CD8-positive, alpha-beta memory T cell (primary cell): ENCODE measurements at places on chromosomes 11 and 22. TPM values are rescaled to one million over a fixed set of nuclear protein-coding genes. Genes with fewer than 3 reads are reported as not detected.

DNA sequence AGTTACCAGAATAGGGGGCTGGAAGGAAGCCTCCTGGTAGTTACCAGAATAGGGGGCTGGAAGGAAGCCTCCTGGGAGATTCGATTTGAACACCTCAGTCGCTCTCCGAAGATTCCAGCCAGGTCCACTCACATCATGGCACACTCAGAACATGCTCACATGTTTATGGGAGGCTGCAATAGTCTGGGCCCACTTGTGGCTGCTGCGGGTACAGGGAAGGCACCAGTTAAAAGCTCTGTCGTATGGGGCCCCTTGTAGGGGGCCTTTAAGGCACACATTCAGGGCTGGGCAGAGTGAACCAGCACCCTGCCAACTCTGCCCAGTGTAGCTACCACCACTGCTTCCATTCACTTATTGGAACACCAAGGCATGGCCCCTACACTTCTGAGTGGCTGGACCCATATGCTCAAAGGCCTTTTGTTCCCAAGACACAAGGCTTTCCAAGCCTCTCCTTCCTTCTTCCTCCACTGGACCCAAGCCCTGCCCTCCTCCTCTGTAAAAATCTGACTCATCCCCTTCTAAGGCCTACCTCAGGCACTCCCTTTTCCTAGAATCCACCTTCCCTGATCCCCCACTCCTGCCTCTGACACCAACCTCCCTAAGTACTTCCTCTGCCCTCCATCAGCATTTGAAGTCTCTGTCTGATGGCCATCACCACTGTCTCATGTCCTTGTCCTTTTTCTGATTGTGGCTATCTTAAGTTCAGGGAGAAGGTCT, 28.0 kb downstream of the USP35 start:
- H3K27ac ChIP-seq: no peak overlapping the region
- H3K4me1 ChIP-seq: no peaks in the 10 kb centered on the region
- no peaks in the 10 kb centered on the region for H3K27me3 ChIP-seq
- H3K36me3 ChIP-seq: no peaks in the 10 kb centered on the region
- DNase-seq: no peak

DNA sequence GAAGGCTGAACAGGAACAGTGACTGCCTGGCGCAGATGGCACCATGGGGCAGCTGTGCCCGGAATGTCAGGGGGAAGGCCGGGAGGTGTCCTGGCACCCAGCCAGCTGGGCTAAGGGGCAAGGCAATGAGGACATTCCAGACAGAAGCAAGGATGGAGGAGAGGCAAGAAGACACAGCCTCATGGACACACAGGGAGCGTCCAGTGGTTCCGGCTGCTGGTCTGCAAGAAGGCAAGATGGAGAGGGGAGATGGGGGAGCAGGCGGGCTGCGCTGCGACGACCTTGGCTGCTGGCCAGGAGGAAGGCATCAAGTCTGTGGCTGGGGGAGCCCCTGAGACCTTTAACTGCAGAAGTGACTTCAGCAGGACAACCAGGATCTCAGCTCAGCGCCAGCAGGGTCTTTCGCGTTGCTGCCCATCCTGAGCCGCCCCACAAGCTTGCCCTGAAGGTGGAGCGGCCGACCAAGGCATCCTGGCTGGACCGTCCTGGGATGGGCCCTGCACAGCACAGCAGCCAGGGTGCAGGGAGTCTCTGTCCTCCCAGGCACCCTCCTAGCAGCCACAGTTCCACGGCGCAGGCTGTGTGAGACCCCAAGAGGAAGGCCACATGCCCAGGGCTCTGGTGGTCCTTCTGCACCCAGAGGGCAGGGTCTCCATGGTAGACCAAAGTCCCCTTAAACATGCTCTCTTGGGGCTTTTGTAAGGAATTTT, 531.7 kb downstream of the BRD1 start:
- no peaks in the 10 kb centered on the region for H3K27me3 ChIP-seq
- H3K4me1 ChIP-seq: no peaks in the 10 kb centered on the region
- DNase-seq: no peak
- no peak overlapping the region for H3K4me3 ChIP-seq
- no peaks in the 10 kb centered on the region for H3K36me3 ChIP-seq

DNA sequence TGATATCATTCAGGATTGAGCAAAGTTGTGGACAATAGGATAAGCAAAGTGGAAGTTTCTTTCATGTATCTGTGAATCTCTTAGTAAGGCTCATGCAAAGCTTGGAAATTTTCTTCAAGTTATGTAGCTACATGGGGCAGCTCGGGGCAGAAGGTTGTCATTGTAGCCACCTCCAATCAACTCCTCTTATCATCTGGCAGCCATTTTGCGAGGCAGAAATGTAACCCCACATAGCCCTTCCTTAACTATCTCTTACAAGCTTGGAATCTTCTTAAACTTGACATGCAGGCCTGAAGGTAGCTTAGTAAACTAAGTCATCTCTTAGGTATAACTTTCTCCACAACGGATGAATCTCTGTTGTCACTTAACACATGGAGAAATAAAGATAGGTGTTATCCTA, 392.8 kb downstream of the AASDHPPT start:
- H3K4me3 ChIP-seq: no peak overlapping the region
- H3K4me1 ChIP-seq: no peaks in the 10 kb centered on the region
- no peaks in the 10 kb centered on the region for H3K36me3 ChIP-seq
- H3K27ac ChIP-seq: no peak overlapping the region

DNA sequence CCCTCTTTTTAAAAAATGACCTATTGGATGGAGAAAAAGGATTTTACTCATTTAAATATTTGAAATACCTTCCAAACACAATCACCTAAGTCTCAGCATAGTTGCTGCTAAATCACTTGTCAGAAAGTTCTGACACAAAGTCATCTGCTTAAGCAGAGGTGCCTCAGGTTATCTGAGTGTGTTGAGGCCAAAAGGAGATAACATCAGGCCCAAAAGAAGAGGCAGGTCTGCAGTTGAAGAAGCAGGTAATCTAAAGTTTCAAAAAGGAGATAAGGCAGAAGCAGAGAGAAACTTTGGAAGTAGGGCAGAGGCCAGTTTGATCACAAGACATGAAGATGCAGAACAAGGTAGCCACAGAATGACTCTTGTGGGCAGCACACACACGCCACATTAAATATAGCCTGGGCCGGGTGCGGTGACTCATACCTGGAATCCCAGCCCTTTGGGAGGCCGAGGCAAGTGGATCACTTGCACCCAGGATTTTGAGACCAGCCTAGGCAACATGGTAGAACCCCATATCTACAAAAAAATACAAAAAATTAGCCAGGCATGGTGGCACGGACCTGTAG, 175.7 kb upstream of the API5 start:
- no peaks in the 10 kb centered on the region for H3K27me3 ChIP-seq
- H3K27ac ChIP-seq: no peak overlapping the region
- no peaks in the 10 kb centered on the region for H3K4me1 ChIP-seq
- H3K4me3 ChIP-seq: no peak overlapping the region
- DNase-seq: no peak

ADAMTS8 gene
- total RNA-seq: not detected

DNA sequence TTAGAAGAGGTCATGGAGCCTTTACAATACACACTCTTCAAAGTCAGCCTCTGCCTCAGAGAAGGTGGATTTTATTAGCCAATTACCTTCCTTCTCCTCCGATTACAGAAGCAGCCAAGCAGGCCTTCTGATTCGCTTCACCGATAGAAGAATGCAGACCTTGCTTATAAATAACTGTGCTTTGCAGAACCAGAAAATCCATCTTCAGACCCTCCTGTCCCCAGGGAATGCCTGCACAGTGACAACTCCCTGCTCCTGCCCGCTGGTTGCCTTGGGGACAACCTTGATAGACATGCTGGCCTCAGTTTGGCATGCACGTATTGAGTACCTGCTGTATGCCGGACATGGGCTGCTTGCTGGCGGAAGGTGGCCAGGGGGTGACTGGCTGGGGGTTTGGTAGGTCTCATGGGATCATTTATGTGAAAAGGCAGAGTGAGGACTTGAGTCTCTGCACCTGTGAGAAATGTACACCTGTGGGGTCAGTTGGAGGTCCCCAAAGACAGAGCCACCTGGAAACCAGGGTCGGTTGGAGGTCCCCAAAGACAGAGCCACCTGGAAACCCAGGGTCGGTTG, 1238.7 kb downstream of the BRD1 start:
- no peaks in the 10 kb centered on the region for H3K4me1 ChIP-seq
- H3K27me3 ChIP-seq: no peaks in the 10 kb centered on the region
- no peaks in the 10 kb centered on the region for H3K36me3 ChIP-seq
- no peak overlapping the region for H3K27ac ChIP-seq
- H3K4me3 ChIP-seq: no peak overlapping the region
